ENCODE measurements at places on chromosomes 6 and 20. TPM values are rescaled to one million over a fixed set of nuclear protein-coding genes. Genes with fewer than 3 reads are reported as not detected.

The EGFL8 gene
- 16.6 TPM for total RNA-seq

The ATP6V1G2 gene
- total RNA-seq = 6.0 TPM

The TMEM74B gene
- total RNA-seq = not detected

The CST8 gene
- not detected for total RNA-seq

The COL11A2 gene
- 1.2 TPM for total RNA-seq

The HDDC2 gene
- 49.5 TPM for total RNA-seq

The TRIM40 gene
- total RNA-seq = not detected

The CYP39A1 gene
- not detected for total RNA-seq

The CEP162 gene
- total RNA-seq = 10.3 TPM

The HTR1E gene
- total RNA-seq = not detected

The FLOT1 gene
- 75.3 TPM for total RNA-seq

The FABP7 gene
- total RNA-seq = not detected

The CCDC28A gene
- 32.4 TPM for total RNA-seq

The DSP gene
- total RNA-seq = not detected

The IL17A gene
- total RNA-seq = not detected

The SLC22A2 gene
- not detected for total RNA-seq

The HLA-DMB gene
- total RNA-seq = 8.1 TPM

The SUMO4 gene
- 6.8 TPM for total RNA-seq

The CRISP1 gene
- total RNA-seq = not detected

The PGC gene
- total RNA-seq = not detected

The PRKN gene
- 5.3 TPM for total RNA-seq

The RNF144B gene
- total RNA-seq = 3.2 TPM

The VNN1 gene
- total RNA-seq = not detected

The OXT gene
- 1.5 TPM for total RNA-seq

The LPA gene
- total RNA-seq = not detected

The DEFB132 gene
- total RNA-seq = not detected

The SLC4A11 gene
- 0.83 TPM for total RNA-seq

The HSPA1L gene
- 8.3 TPM for total RNA-seq

The GPX5 gene
- total RNA-seq = not detected

The TEAD3 gene
- 0.20 TPM for total RNA-seq

The ADGB gene
- total RNA-seq = not detected

The PI16 gene
- 6.0 TPM for total RNA-seq

The OR2J3 gene
- total RNA-seq = not detected

The GRIK2 gene
- total RNA-seq = not detected
